ENCODE measurements at places on chromosomes 4 and X.

DNA sequence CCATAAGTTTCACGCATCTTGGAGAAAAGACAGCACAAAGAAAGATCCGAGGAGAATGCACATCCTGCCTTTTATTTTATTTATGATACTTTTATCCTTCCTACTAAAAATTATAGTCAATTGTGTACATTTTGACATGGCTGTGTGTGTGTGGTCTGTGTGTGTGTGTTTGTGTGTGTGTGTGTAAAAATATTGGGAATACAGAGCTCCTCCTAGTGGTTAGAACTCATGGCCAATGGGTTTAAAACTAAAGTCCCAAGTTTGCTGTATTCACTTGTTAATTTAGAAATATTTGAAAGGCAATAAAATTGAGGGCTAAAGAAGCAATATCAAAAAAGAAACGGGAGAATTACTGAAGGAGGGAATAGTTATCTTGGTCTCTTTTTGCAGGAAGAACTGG, 47.5 kb downstream of the NKX6-1 start:
- no peak for DNase-seq

DNA sequence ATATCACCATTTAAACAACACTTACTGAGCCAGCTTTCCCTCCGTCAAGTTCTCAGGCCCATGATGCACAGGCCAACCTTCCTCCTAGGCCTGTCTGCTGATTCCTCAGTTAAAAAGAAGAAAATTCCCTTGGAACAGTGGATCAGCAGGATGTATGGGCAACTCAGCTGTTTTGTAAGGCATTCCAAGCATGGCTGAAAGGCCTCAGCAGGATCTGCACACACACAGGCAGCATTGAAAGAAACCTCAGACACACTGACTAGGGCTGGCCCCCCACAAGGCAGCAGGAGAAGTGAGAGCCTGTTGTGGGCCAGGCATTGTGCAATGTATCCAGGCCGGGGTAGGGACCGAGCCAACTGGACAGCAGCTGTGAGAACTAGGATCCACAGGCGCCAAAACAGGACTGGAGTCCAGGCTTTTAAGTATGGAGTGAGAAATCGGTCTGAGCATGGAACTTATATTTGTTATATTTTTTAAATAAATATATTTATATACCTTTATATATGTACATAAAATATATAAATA, 171.4 kb downstream of the NWD2 start:
- no peak for DNase-seq

- DNase-seq, result no peak
Observed at GRCh38 chr4:149765630-149766029, 50.0 kb downstream of the IQCM start.

DNA sequence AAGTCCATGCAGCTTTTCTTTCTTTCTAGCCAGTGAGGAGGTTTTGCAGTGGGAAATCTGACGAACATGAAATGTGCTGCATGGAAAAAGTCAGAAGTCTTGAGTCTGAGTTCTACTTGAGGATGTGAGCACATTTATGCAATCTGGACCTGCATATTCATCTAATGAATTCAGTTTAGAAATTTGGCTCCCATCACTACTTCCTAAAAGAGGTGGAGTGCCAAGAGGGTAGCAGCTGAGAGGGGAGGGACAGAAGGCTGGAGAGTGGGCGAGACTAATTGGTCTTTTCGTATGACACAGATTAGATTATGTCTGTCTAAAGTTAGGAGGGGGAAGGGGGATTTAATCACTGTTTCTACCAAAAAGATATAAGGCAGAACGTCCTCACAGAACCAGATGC, 535.9 kb downstream of the IQCM start:
- no peak for DNase-seq

- DNase-seq, result no peak
Observed at GRCh38 chr4:80033581-80033980, 39.4 kb downstream of the ANTXR2 start.

DNA sequence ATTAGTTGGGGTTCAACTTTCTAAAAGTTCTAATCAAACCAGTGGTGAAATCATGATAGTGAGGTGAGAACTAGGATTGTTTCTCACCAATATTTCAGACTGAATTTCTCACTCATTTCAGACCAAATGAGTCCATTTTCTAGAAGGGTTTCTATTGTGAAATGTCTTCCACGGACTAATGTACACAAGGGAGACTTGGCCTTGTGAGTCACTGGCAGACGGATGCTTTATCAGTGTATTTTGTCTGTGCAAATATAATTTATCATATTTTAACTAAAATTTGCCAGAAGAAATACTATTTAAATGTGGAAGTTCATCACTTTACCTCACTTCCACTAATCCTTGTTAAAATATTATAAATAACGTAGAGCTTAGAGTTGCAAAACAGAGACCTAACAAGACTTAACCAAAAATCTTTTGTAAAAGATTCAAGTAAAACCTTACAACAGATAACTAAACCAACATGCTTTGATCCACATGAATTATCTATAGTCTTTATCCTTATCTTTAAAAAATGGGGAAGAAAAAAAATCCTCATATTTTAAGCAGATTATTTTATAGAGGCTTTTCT, 506.0 kb upstream of the FAM241A start:
- DNase-seq, result no peak

DNA sequence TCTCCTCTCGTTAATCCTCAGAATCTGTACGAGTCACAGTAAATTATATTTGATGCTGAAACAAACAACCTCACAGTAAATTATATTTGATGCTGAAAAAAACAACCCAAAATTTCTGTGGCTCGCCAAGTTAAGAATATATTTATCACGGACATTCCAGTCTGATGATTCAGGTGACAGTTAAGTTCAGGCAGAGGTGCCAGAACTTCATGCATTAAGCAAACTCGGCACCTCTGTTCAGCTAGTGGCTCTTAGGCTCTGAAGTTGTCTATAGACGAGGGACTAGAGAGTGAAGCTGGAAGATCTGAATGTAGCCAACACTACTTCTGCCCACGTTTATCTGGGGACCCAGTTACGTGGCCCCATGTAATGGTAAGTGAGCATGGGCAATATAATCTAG, 132.2 kb upstream of the AGA start:
- no peak for DNase-seq

- DNase-seq, result no peak
Observed at GRCh38 chr4:6876440-6876839, 33.2 kb upstream of the TBC1D14 start.

GRCh38 chr4:165905405-165906027, 32.5 kb downstream of the TLL1 start:
- no peak for DNase-seq

DNA sequence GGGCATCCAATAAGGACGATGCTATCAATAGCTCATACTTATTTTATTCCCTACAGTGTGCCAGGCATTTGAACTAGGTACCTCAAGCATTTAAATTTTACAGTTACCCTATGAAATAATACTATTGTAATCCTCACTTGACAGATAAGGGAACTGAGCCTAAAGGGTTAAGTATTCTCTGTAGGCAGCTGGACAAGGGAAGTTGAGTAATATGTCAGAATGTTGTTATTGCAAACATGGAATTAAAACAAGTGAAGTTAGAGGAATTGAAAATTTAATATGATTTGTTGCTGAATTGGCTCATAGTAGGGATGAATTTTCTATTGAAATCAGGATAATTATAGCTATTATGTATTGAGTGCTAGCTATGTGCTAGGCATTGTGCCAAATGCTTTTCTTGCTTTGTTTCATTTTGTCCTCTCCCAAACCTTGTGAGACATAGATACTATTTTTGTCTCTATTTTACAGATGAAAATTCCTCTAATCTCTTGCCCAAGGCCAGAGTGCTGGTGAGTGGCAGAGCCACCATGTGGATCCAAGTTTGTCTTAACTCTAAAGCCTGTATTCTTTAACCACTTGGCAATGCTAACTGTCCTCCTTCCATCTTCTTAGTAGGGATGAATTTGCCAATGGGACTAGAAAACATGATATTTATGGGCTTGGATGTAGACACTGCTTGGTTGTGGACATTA, 58.1 kb downstream of the TMEM164 start:
- DNase-seq, result no peak

- DNase-seq, result no peak
Observed at GRCh38 chr4:7524843-7525242, 90.1 kb upstream of the PSAPL1 start.

DNA sequence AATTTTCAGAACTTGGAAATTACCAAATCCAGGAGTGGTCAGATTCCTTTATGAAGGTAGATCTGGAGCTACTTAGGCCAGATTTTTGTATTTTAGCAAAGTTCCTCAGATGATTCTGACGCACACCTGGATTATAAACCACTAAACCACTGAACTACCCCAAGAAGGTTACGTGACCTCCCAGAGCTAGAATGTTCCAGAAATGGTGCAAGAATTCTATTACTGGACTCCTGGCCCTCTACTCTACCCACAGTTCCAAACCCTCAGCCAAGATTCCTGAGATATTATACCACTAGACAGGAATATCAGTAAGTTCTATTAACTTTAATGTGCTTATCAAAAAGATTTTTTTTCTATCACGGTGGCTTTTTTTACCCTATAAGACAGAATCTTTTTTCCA, 67.1 kb downstream of the ABCG2 start:
- no peak for DNase-seq

GRCh38 chr4:150318971-150319370, 240.7 kb downstream of the DCLK2 start:
- DNase-seq, result no peak

GRCh38 chr4:66647476-66647875, 897.8 kb downstream of the CENPC start:
- no peak for DNase-seq

- DNase-seq, result no peak
Observed at GRCh38 chr4:67055319-67055718, 490.0 kb downstream of the CENPC start.

- DNase-seq, result no peak
Observed at GRCh38 chr4:77538574-77539157, 67.0 kb upstream of the CXCL13 start.

GRCh38 chr4:156870861-156871260, 100.7 kb downstream of the PDGFC start:
- no peak for DNase-seq

DNA sequence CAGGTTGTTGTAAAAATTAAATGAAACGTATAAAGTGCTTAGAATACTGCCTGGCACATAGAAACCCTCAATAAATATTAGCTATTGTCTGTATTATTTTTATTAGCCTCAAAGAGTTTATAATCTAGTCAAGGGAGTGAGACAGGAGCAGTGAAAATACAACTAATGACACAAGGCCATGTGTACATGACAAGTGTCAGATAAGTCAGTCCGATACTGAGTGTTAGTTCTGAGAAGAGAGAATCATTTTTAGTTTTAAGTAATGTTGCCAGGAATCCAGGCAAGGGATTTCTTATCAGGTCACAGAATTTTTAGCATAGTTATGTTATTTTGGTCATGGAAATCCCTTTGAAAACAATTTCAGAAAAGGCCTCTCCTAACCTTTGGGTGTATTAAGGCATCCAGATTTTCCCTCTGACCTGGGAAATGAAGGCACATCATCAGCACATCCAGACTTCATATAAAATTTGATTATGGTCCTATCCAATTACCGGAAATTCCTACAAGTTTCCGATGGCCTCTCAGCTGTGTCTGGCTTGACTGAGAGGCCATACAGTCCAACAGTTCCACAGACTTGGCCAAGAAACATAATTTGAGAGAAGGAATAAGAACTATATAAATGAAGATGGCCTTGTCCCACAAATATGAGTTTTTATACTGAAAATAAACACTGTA, 35.7 kb downstream of the PPARGC1A start:
- no peak for DNase-seq

- no peak for DNase-seq
Observed at GRCh38 chrX:154126101-154126500, 17.9 kb upstream of the OPN1LW start.

GRCh38 chr4:124682384-124682783, 30.1 kb downstream of the ANKRD50 start:
- DNase-seq, result no peak

- no peak for DNase-seq
Observed at GRCh38 chrX:57178605-57179004, 41.4 kb upstream of the SPIN2A start.

DNA sequence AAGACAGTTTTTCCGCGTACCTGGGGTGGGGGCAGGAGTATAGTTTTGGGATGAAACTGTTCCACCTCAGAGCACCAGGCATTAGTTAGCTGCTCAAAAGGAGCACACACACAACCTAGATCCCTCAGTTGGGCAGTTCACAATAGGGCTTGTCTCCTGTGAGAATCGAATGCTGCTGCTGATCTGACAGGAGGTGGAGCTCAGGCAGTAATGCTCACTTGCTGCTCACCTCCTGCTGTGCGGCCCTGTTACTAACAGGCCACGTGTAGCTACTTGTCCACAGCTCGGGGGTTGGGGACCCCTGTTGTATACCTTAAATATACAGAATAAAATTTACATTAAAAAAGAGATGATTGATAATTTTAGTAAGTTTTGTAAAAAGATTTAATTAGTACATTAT, 191.5 kb downstream of the SLC7A11 start:
- DNase-seq, result no peak

- no peak for DNase-seq
Observed at GRCh38 chr4:171117457-171117856, 695.7 kb upstream of the GALNTL6 start.

DNA sequence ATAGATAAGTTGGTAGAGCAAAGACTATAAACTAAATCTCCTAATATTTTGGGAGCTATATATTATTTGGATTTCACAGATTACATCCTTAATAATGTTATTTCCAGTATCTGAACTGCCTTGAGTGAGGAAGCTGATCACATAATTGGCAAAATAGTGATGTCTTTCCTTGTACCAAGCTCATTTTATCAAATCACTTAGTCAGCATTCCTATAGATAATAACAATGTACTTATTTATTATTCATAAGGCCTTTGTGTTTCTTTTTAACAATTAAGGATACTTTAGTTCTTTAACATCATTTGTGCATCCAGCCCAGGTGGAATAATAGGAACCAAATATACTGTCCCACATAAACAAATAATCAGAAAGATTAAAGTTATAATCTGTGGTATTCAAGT, 1093.6 kb downstream of the PCDH18 start:
- DNase-seq, result no peak

GRCh38 chr4:129342819-129343408, 247.0 kb downstream of the C4orf33 start:
- no peak for DNase-seq

DNA sequence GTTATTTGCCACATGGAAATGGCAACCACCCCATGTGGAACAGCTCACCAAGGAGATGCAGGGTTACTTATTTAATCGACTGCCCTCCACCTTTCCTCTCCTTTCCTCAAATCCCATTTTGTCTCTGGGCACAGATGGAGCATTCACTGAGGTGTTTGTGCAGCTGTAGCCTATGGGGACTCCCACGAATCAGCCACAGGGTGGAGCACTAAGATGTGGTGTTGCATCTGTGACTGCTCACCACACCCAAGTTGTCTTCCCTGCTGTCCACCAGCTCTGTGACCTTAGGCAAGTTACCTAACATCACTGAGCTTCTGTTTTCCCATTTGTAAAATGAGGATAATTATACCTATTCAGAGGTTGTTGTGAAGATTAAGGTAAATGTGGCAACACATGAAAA, 252.4 kb upstream of the CPEB2 start:
- no peak for DNase-seq
